ENCODE measurements at places on chromosomes 4 and X. TPM values are rescaled to one million over a fixed set of nuclear protein-coding genes. Genes with fewer than 3 reads are reported as not detected.
A peak's percentile ranks its signal among the peaks of the same experiment; 100 is the strongest.

Gene ZMYM3
- 72.8 TPM for polyA plus RNA-seq

DNA sequence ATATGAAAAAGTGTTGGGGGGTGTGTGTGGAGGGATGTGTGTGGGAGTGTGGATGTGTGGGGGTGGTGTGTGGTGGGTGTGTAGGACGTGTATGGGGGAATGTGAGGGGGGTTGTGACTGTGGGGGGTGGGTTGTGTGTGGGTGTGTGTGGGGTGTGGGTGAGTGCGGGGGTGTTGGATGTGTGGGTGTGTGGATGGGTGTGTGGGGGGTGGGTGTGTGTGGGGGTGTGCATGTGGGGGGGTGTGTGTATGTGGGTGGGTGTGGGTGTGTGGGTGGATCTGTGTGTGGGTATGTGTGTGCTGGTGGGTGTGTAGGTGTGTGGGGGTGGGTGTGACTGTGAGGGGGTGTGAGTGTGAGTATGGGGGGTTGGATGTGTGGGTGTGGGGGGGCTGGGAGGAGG, 47.8 kb downstream of the KDR start:
- DNase-seq: no peak

- DNase-seq: no peak
Observed at GRCh38 chrX:152886716-152887115, 11.2 kb upstream of the ZNF185 start.

DNA sequence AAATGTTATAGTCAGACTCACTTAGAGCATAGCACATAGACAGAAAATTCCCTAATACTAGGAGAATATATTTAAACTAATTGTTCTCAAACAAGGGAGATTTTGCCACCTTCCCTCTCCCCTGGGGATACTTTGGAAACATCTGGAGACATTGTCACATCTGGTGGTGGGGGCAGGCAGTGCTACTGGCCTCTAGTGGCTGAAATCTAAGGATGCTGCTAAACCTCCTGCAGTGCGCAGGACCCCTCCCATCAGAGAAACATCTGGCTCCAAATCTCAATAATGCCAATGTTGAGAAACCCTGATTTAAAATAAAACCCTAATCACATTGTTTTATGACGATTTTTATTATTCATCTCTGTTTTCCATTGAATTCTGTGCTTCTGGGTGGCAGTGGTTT, 244.9 kb downstream of the FRMPD4 start:
- no peak for DNase-seq

- DNase-seq: peak; percentile 75
Observed at GRCh38 chr4:173046818-173047217, 121.8 kb upstream of the GALNT7 start.

Gene FAT1
- 290 TPM for polyA plus RNA-seq

DNA sequence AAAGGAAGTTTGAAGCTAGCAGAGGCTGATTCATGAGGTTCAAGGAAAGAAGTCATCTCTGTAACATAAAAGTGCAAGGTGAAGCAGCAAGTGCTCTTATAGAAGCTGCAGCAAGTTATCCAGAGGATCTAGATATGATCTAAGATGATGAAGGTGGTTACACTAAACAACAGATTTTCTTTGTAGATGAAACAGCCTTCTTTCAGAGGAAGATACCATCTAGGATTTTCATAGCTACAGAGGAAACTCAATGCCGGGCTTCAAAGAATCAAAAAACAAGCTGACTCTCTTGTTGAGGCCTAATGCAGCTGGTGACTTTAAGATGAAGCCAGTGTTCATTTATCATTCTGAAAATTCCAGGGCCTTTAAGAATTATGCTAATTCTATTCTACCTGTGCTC, 28.8 kb downstream of the NR0B1 start:
- DNase-seq: no peak

Gene SLC10A7
- polyA plus RNA-seq: 15.6 TPM

Measured in left kidney (tissue), 8 donors.